A549 (cell line): ENCODE measurements at places on chromosomes 6 and 20.

DNA sequence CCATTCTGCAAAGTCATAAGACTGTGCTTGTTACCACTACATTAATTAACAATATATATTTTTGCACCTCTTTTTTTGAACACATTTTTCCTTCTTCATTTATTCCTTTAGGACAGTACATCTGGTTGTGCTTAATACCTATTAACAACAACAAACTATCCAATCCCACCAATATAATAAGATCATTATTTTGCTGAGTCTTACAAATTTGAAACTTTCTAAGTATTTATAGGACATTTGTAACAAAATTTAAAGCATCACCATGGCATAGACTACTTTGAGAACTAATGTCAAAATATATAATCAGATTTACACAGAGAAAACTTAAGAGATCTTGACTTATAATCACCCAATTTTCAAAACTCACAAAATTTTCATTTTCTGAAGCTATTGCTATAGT lies 47.9 kb downstream of the FILIP1 start:
- DNase-seq = no peak

DNA sequence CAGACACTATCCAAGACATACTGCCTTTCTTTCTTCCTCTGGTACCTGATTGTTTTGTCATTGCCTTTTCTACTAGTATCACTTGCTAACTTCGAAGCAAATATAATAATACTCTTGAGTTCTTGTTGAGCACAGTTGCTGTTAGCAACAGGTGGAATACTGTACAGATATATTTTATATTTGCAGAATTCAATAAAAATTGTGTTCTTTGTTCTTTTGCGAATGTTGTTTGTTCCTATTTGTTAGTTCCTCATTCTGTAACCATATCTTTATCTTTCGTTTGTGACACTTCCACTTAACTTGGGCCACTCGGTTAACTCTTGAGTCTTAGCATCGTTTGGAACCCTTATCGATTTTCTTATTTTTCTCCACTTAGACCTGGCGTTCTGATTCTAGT lies 868 bp downstream of the CYB5R4 start:
- DNase-seq = no peak

- DNase-seq = no peak
These were observed 736.1 kb downstream of the HDGFL1 start for GRCh38 chr6:23305325-23305943.

DNA sequence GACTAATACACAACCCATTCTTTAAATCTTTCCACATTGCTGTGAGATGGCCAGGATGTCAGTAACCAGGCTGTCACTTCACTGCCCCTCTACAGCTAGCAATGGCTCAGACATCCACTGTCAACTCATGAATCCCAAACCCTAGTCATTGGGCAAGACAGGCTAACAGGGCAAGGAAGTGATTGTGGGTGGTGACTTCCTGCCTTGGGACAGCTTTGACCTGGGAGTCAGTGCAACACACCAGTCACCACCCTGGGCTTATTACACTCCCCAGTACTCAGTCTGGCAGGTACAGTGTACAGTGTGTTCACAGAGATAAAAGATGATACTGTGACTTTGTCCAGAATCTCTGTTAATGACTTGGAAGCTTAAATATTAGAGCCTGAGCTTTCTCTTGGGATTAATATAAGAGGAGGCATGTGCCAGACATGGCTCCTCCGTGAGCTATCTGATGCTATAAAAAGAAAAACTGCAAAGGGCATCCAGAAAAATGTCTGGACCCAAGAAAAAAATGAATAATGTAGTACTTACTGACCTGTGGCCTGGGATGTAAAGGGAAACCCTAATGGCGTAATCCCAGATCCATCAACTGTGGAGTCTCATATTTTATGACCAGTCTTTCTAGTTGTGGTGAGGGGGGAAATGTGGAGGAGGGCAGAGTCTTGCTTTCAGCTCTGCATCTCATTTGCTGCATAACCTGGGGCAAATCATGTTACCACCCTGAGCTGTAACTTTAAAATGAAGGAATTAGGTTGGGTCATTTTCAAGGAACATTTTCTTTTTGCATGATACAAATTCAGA lies 244.4 kb downstream of the SLC24A3 start:
- no peak for DNase-seq

DNA sequence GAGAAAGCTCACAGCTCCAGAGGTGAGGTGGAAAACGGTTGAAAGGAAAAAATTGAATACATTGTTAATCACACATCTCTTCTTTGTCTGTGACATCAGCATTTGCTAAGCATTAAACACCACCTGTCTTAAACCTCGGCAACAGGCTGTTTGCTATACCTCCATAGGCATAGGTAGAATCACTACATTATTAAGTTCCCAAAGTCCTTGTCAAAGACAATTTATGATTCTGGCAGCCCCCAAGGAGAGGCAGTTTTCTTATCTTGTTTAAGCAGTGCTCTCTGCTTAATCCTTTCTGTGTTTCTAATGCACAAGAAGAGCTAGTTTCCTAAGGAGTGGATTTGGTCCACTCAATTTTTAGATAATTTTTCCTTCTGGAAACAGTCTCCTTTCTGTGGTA lies 249.7 kb downstream of the NKAIN2 start:
- no peak for DNase-seq

- DNase-seq = no peak
These were observed 147.6 kb downstream of the KIF6 start for GRCh38 chr6:39577446-39578165.

- DNase-seq = no peak
These were observed 755.8 kb downstream of the PRIM2 start for GRCh38 chr6:58073263-58073662.

DNA sequence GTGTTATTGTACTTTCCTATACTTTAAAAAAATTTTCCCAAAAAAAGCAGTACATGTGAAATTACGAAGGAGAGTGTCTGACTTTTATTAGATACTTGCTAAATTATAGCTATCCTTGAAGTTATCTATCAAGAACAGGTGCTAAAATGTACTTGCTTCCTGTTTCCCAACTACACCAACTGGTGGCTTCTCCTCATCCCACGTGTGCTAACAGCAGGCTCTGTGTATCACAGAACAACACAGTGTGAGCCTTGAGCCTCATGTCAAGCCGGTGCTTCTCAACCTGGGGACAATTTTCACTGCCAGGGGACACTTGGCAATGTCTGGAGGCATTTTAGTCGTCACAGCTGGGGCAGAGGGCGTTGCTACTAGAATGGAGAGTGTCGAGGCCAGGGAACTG lies 36.2 kb upstream of the CDYL start:
- DNase-seq = no peak

GRCh38 chr6:82131441-82131840 lies 116.1 kb downstream of the IBTK start:
- DNase-seq = no peak

GRCh38 chr6:41676431-41676830 lies 38.2 kb downstream of the MDFI start:
- DNase-seq = no peak

GRCh38 chr20:50919567-50919966 lies 11.7 kb downstream of the ADNP start:
- no peak for DNase-seq

GRCh38 chr20:17925141-17925939 lies 43.3 kb downstream of the SNX5 start:
- no peak for DNase-seq

DNA sequence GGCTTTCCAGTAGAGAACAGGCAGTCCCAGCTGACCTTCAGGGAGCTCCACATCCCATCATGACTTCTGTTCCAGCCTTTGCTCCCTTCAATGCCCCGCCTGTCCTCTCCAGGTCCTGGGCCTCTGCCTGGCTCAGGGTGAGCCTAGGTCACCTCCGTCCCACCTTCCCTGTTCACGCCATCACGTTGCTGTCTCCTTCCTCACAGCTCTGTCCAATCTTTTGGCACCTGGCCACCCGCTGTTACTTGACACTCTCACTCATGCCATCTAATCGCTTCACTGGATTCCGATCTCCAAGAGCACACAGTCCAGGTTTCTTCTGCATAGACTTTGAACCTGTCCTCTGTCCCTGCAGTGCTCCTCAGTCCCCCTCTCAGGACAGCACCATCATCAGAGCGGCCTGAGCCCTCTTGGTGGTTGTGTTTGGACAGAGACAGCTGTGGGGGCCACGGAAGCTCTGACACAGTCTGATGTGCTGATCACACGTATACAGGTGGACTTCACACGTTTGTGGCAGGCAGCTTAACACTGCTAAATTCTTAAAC lies 34.7 kb upstream of the TIAM2 start:
- no peak for DNase-seq

- DNase-seq = no peak
These were observed 36.5 kb downstream of the ATP9A start for GRCh38 chr20:51731731-51732095.

DNA sequence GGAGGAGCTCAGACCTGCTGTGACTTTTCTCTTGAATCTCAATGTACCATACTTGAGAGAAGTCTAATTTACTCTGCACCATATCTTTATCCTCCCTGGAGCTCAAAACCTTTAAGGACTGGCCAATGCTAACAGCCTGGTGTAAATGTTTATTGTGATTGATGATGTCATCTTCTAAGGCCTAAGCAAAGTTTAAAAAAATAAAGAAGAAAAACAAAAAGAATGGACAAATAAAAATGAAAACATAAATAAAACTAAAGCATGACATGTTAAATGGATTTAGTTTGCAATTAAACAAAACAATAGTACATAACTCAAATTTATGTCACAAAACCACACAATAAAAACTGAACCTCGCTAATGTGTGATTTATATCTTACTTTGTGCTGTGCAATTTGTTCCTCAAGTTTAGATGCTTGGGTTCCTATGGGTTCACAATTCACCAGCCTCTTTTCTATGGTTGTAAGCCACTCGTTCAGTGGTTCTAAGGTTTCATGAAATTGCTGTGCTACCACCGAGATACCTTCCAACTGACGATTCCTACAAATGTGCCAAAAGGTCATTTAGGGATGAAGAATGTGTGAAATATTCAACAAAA lies 113.0 kb downstream of the DST start:
- no peak for DNase-seq

GRCh38 chr6:110874880-110875547 lies 429 bp downstream of the AMD1 start:
- peak; percentile 30 for DNase-seq

- no peak for DNase-seq
These were observed 16.5 kb upstream of the NXT1 start for GRCh38 chr20:23334111-23334510.

DNA sequence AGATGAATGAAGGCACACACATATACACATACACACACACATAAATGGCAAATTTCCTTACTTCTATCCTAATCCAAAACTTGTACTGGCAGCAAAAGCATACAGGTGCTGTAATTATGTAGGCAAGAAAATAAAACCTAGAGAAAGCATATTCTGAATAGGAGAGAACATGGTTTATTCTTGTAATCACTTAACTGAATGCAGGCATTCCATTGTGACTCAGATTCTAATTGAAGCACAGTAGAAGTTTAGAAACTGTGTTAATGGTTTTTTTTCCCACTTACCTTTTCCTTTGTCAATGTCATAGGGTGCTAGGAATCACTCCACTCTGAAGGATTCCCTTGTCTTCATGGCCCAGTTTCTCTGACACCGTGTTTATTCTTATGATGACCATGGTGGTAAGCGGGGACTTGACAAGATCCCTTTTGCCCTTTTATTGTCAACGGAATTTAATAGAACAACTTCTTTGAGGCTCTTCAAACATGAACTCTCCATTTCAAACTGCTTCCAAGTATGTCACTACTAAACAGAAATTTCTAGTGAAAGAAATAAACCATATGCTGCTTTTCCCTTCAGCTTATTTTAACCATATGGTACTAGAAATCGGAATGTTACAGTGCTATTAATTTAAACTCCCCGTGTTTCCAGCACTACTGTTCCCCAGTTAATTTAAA lies 164.2 kb downstream of the OGFRL1 start:
- no peak for DNase-seq

DNA sequence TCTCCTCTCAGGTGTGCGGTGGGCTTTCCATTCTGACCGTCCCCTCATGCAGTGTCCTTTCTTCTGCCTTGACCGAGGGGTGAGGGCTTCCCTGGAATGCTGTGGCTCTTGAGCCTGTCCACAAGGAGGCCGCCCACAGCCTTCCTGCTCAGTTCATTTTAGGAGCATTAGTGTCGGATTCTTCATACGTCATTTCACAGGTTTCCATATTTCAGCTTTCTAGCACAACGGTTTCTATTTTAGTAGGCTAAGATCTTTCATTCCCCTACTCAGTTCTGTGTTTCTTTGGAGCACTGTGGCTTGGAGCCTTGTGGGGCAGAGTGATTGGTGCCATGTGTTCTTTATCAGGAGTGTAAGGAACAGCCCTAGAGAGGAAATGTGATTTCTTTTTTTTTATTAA lies 5.5 kb downstream of the PPP1R3G start:
- no peak for DNase-seq

DNA sequence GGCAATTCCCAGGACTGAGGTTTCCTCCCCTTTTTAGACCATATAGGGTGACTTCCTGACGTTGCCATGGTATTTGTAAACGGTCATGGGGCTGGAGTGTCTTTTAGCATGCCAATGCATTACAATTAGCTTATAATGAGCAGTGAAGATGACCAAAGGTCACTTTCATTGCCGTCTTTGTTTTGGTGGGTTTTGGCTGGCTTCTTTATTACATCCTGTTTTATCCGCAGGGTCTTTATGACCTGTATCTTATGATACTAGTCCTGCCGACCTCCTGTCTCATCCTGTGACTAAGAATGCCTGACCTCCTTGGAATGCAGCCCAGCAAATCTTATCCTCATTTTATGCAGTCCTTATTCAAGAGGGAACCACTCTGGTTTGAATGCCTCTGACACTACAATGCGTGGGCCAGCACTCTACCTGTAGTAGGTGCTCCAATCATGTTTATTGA lies 190.1 kb downstream of the KCNQ5 start:
- DNase-seq = no peak

- DNase-seq = no peak
These were observed 4.2 kb downstream of the PCK1 start for GRCh38 chr20:57564951-57565642.

- no peak for DNase-seq
These were observed 716.8 kb upstream of the GJE1 start for GRCh38 chr6:141415896-141416295.

- no peak for DNase-seq
These were observed 16.3 kb downstream of the NTSR1 start for GRCh38 chr20:62724692-62725595.

- DNase-seq = no peak
These were observed 38.4 kb upstream of the ARHGAP18 start for GRCh38 chr6:129748212-129748900.

DNA sequence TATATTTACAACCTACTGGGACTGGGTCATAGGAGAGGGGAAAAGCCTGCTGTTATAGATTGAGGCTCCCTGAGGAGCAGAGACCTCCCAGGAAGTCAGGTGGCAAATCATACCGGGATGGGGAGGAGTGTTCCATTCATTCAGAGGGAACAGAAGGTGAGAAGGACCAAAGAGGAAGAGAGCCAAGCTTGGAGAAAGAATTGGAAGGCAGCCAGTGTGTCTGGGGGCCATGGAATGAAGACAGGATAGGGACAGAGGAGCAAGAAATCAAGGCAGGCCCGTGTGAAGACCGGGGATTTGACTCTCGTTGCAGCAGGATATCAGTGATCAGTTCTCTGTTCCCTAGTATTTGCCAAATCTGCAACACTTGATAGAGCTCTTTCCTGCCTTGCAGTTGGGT lies 5.7 kb upstream of the ZNF217 start:
- DNase-seq = no peak

GRCh38 chr6:112221561-112221960 lies 32.8 kb downstream of the LAMA4 start:
- DNase-seq = no peak

GRCh38 chr6:12379181-12379580 lies 89.0 kb downstream of the EDN1 start:
- no peak for DNase-seq
